GM23248 (cell line): ENCODE measurements at places on chromosomes 1 and 21.

GRCh38 chr1:237016626-237017025, 12.4 kb upstream of the MT1HL1 start:
- DNase-seq, result no peak

GRCh38 chr1:204640578-204640977, 45.0 kb downstream of the LRRN2 start:
- DNase-seq, result no peak

DNA sequence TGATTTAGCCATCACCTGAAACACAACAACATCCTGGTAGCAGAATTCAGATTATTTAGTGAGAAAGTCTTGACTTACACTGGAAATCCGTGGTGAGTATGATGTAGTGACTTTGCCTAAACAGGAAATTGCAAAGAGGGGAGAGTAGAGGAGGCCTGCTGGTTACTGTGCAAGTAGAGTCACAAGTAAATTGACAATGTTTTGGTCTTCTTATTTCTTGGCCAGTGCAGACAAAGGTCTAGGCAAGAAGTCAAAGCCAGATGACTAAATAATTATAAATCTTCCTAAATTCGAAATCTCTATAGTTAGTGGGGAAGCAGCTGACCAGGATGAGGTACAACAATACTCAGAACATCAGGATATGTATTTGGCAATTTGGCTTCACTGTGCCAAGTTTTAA, 159.5 kb upstream of the KCTD3 start:
- DNase-seq, result peak; percentile 21

DNA sequence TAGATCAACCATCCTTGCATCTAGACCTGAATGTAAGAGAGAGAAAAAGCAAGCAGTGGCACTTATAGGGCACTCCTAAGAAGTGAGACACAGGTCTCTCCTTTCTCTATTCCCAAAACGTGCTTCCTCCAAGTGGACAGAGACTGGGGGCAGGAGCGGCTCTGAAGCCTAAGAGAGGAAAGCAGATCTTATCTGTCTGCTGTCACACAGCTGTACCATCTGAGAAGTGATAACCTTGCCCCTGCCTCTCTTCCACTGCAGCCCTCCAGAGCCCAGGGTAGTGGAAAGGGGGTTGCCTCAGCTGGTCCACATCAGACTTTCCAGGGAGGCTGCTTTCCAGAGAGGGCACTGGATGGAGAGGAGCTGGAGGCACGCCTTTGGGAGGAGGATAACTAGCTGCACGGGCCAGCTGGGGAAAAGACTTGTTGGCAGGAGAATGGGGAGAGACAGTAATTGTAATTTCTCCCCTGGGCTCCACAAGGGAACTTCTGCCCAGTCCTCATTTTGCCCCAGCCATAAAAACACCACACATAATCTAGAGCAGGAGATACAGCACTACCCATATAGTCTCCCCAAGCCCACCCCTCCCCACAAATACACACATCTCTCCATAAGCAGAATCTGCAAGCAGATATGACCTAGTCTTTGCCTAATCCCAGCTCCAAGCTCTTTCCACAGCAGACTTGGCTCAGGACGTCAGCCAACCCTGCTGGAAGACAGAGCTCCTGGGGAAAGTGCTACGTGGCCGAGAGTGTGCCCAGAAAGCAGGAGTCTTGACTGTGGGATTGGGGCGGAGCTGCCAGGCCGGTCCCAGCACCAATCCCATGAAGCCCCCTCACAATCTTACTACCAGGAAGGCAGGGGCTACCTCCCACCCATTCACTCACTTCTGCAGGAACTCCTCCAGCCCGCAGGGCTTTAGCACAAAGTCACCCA, 31.2 kb downstream of the PIK3C2B start:
- peak; percentile 52 for DNase-seq

DNA sequence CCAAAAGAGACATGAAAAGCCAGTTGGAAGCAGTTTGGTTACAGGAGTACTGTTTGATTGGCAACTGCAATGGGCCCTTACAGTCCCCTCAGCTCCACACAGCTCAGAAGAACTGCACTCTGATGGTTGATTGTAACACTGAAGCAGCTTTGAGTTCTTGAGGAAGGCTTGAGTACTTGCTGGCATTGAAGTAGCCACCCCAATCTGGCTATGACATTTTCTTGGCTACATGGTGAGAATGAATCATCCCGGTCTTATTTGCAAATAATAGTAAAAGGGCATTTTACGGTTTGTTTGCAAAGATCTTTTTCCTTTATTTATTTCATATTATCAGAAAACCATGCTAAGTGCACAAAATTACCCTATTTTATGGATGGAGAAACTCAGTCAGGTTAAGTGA, 159.7 kb upstream of the BEND5 start:
- DNase-seq, result peak; percentile 26

- DNase-seq, result no peak
These were observed 23.8 kb downstream of the STUM start for GRCh38 chr1:226572325-226572726.

DNA sequence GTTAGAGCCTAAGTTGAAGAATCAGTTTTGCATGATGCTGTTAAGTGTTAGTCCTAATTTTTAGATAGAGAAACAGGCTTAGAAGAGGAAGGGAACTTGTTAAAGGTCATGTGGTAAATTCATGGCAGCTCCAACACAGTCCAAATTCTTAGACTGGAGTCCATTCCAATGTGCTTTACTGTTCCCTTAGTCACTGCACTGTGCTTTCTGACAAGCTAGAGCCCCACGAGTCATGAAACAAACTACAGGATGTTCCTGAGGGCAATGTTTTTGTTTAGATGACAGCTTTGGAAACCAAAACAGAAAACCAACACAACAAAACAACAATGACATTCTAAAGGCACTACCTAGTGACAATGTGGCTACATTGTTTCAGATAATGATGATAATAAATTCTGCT, 23.1 kb upstream of the RGS4 start:
- DNase-seq, result peak; percentile 90

DNA sequence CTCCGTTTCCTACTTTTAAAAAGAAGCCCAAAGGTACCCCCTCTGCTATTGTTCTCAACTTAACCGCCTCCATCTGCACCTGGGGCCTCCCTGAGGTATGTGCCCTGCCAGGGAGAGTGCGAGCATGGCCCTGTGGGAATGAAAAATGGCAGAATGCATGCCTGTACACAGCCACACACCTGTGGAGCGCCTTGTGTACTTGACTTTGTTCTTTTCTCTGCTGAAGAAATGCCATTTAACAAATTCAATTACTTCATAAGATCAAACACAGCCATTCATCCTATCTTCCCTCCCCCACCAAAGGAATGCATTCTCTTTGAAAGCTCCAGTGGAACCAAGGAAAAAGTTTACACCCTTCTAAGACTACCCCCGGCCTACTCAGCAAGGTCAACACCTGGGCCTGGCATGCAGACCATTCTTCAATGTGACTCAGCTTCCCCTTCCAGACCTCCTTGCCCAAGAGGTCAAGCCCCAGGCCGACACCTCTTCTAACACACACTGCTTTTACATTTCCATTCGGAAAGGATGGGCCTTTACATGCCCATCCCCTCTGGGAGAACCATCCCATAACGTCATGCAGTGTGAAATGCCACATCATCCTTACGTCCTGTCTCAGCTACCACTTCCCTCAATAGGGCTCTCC, 123.7 kb downstream of the SMYD2 start:
- DNase-seq, result no peak

GRCh38 chr21:31191553-31191952, 152.5 kb downstream of the TIAM1 start:
- DNase-seq, result no peak
